ENCODE measurements at places on chromosomes 13 and 19.

DNA sequence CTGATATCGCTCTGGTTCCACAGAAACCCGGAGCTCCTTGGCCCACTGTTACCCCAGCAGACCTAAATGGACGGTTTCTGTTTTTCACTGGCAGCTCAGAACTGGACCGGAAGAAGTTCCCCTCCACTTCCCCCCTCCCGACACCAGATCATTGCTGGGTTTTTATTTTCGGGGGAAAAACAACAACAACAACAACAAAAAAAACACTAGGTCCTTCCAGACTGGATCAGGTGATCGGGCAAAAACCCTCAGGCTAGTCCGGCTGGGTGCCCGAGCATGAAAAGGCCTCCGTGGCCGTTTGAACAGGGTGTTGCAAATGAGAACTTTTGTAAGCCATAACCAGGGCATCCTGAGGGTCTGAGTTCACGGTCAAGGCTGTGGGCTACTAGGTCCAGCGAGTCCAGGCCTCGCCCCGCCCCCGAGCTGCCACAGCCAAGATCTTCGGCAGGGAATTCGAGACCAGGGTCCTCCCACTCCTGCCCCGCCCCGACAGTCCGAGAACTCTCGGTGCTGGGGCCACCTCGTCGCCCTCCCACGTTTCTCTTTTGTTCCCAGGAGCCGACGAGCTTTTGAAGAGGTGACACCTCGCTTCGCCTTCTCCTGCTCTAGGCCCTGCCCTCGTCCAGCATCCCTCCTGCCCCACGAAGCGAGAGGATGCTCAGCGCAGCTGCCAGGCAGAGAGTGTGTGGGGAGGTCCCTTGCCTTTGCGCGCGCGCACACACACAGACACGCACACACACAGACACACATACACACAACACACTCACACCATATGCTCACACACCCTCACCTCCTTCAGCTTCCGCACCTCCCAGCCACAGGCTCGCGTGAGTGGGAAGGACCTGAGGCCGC is 8.8 kb downstream of the ZIC2 start:
- DNase-seq: no peak

DNA sequence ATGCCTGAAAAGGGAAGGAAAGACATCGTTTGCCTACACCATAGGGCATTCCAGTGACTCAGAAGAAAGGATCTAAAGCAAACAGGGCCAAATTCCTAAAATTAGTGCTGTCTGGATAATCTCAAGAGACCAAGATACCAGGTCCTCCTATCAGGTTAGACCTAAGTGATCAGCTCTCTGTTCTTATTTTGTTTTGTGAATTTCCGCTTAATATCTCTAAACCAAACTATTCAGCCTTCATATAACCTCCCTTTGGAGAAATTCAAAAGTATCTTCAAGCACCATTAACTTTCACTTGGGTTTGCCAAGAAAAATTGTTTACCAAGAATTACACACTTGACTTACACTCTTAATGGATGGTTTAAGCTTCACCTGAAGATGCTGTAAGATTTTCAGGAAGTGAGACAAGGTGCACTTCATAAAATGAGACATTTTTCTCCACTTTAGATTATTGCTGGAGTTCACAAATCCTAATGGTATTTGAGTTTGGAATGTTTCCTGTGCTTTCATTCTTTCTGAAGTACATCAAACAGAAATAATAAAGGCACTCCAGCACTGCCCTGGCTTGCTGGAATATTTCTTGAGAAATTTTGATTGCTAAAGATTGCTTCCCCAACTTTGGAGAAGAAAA is 376.1 kb downstream of the LMO7 start:
- no peak for DNase-seq

DNA sequence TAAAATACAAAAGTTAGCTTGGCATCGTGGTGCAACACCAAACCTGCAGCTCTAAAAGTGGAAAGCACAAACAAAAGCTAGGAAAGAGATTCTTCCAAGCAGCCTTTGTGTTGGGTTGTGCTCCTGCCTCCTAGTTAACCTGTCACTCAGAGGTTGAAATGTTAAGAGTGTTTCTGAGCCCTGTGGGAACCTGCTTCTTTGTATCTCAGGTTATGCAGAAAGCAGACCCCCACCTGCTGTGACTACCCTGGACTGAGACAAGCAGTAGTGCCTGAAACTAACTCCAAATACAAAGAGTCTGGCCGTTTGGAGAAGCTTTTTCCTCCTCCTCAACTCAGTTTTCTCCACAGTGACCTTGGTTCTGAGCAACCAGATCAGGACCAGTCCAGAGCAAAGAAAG is 158.4 kb upstream of the CSNK1A1L start:
- no peak for DNase-seq

DNA sequence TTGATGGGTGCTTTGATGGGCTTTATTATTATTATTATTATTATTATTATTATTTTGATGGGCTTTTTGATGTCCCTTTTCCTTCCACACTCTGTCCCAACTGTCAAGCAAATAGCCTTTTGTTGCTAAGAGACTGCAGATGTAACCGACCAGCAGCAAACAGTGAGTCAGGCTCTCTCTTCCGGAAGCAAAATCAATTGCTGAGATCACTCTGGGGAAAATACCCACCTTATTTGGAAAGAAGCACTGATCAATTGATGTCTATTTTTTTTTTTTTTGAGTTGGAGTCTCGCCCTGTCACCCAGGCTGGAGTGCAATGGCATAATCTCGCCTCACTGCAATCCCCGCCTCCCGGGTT is 2.9 kb downstream of the LDLR start:
- no peak for DNase-seq

DNA sequence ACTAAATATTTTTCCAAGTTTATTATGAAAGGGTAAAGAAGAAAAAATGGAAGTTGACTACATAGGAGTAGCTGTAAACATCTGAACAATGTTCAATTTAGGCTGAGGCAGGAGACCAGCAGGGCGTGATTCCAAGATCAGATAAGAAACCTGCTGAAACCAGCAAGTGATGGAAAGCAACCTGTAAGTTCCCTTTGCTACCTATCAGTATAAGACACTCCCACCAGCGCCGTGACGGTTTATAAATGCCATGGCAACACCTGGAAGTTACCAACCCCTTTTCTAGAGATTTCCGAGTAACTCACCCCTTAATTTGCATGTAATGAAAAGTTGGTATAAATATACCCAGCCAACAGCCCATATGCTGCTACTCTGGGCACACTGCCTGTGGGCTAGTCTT is 1.1 kb upstream of the ZNF45 start:
- DNase-seq: no peak

- DNase-seq: peak; percentile 48
Observed at GRCh38 chr13:89982407-89983095, 1364.9 kb upstream of the MIR17HG start.

- DNase-seq: no peak
Observed at GRCh38 chr13:48583859-48584311, 51.0 kb upstream of the RCBTB2 start.

- no peak for DNase-seq
Observed at GRCh38 chr13:37225414-37226070, 120.1 kb upstream of the CSNK1A1L start.

DNA sequence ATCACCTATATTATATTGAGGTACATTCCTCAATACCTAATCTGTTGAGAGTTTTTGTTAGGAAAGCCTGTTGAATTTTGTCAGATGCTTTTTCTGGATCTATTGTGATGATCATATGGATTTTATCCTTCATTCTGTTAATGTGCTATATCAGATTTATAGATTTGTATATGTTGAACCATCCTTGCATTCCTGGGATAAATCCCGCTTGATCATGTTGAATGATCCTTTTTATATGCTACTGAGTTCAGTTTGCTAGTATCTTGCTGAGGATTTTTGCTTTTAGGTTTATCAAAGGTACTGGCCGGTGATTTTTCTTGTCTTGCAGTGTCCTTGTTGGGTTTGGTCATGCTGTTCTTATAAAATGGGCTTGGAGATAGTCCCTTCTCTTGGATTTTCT is 12.0 kb upstream of the ZNF331 start:
- DNase-seq: no peak

DNA sequence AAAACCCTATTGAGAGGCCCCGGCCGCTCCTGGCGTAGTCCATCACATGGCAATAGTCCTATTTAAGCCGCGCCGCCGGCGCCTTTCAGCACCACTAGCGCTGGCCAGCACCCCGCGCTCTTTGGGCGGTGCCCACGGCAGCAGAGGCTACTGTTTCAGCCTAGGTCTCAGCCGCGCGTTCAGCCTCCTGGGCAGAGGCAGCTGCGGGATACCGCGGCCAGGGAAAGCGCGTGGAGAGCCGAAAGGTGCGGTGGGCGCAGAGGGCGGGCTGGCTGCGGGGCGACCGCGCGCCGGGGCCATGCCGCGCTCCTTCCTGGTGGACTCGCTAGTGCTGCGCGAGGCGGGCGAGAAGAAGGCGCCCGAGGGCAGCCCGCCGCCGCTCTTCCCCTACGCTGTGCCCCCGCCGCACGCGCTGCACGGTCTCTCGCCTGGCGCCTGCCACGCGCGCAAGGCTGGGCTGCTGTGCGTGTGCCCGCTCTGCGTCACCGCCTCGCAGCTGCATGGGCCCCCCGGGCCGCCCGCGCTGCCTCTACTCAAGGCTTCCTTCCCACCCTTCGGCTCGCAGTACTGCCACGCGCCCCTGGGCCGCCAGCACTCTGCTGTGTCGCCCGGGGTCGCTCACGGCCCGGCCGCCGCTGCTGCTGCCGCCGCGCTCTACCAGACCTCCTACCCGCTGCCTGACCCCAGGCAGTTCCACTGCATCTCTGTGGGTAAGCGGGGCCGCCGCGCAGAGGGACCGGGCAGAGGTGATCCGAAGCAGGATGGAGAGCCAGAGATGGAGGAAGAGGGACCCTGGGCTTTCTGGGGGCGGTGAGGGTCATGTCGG is at the start of gene GSX1:
Gene GSX1 (plus strand): TSS at position 91 of the 826 bp plus-strand sequence. CDS start 208 bp downstream, at position 299.
- DNase-seq: peak; percentile 67

DNA sequence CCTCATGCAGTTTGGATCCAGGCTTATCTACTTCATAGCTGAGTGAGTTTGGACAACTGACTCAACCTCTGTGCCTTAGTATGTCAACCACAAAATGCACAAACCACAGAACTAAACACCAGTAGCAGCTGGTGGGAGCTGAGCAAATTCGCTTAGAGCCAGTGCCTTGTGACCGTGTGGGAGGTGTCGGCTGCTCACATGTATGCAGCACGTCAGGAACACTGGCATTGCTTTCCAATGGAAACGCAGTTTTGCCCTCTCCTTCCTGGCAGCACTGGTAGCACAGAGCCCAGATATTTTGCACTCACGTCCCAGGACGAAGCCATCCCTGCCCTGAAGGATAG is 8.3 kb upstream of the NTN5 start:
- peak; percentile 95 for DNase-seq

DNA sequence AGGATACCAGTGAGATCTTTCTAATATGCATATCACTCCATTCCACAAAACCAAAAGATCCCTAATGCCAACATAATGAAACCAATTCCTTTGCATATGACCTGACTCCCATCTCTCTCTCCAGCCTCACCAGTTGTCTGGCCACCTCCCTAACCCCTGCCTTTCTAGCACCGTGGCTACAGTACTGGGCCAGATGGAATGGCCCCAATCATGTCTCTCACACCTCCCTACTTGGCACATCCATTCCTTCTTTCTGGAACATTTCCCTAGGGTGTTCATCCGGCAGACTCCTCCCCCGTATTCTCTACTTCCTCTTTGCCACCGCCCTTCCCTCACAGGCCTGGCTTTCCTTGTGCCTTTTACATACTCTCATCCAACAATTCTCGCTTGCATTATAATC is 62.0 kb downstream of the GPALPP1 start:
- no peak for DNase-seq

GRCh38 chr19:48117515-48118130 is 7.0 kb upstream of the PLA2G4C start:
- DNase-seq: no peak

DNA sequence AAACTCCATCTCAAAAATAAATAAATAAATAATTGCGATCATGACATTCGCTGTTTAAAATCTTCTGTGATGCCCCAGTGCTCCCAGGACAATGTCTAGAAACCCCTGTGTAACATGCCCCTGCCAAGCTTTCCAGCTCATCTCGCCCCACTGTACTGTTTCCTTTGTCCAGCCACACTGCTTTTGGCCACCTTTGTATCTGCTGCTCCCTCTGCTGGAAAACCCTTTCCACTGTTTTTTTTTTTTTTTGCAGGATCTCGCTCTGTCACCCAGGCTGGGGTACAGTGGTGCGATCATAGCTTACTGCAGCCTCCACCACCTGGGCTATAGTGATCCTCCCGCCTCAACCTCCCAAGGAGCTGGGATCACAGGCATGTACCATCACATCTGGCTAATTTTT is 7.5 kb downstream of the PLAUR start:
- DNase-seq: no peak

DNA sequence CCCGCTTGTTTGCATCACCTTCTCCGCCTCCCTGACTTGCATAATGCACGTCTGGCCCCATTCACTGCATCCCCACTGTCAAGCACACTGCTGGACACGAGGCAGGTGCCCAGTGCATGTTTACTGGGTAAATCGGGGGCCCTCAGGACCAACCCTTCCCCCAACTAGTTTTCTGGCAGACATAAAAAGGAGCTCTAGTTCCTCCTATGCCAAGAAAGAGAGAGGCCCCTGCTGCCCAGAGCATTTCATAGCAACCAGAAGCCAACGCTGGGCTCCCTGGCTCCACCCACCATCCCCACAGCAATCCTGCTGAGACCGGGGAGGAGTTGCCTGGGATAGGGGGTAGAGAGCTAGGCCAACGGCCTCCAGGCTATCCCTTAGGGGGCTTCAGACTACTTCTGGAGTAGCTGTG is 23.2 kb downstream of the ANKRD27 start:
- peak; percentile 17 for DNase-seq
